ENCODE measurements at places on chromosomes 5 and 9.

DNA sequence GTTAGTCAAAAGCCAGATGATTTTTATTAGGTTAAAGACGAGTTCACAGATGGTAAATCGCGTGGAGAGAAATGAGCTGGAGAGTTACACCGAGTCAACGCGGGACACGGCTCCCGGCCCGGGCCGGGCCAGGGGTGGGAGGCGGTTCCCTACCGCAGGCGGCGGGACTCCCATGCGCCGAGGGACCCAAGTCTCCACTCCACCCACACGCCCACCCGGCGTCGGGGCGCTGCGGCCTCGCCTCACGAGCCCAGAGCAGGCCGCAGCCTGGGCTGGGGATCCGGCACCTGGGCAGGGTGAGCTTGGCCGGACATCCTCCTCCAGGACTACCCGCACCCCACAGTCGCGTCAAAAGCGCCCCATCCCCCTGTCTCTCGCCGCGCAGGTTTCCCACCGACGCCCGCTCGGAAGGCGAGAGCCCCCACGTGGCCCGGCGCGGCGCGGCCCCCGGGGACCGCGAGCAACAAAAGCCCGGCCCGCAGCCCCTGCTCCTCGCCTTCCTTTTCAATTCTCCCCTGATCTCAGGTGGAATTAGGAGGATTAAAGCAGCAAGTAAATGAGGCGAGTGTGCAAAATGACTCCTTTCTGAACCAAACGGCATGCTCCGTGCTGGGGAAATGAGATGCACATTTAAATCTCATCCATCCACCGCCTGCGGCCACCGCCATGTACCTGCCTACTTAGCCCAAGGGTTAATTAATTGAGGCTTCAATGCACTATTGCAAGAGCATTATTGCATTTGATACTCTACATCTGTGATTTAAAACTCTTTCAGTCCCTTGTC, 196.5 kb upstream of the TBCA start:
- no peak for DNase-seq

DNA sequence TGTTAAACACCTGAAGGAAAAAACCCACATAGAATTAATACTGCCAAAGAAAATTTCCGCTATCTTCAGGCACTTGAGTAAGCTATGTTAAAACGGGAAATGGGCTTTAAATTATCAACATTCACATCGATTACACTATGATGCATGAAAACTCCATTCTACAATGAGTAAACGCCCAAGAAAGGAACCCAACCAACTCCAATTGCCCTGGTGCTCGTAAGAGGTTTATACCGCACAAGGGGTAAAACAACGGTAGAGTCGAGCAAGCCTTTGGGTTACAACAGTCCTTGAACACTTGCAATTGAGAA, 1.0 kb downstream of the AGTPBP1 start:
- DNase-seq = no peak

GRCh38 chr5:135203593-135204036, 169.6 kb upstream of the PITX1 start:
- no peak for DNase-seq

DNA sequence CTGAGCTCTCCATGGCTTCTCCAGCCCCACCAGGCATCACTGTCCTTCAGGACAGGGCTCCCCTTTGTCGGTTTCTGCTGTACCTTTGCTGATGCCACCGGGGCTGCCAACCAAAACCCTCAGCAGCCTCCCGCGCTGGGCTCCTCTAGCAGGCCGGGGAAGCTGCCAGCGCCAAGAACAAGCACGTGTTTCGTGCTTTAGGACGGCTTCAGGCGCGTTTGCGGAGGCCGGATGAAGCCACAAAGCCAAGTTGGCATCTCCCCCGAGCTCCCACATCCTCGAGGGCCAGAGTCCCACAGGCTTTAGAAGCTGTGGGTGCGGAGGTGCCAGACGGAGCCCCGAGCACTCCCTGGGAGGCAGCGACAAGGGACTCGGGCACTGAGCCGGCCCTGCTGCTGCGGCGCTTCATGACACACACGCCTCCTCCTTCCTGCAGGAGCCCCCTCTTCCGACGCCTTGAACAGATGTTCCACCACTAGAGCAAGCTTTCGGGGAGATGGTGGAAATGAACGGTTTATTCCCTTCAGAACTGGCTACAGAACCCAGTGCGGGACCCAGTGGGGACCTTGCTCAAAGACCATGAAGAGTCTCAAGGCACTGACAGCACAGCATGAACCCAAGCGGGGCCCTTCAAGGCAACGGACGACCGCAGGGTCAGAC, 36.7 kb downstream of the SARDH start:
- no peak for DNase-seq
